ENCODE measurements at places on chromosomes 3 and 15.

DNA sequence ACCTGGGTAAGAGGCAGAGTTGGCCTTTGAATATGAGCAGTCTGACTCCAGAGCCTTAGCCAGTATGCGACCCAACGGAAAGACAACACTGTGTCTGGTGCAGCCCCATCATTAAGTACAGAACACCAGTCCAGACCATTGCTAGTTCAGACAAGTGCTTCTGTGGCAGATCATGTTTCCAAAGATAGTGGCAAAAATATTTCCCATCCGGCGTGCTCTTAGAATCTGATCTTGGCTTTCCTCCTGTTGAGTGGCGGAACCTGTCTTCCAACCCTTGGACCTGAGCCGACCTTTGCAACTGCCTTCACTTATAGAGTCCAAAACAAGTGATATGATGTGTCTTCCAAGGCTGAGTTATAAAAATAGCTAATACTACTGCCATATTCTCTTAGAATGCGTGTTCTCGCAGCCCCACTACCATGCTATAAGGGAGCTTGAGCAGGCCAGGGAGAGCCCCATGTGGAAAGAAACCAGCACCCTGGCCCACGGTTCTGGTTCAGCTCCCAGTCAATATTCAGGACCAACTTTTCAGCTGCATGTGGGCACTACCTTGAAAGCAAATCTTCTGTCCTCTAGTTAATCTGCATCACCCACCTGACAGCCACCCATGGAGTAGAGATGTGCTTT is 322.4 kb upstream of the SLCO3A1 start:
- DNase-seq: no peak

DNA sequence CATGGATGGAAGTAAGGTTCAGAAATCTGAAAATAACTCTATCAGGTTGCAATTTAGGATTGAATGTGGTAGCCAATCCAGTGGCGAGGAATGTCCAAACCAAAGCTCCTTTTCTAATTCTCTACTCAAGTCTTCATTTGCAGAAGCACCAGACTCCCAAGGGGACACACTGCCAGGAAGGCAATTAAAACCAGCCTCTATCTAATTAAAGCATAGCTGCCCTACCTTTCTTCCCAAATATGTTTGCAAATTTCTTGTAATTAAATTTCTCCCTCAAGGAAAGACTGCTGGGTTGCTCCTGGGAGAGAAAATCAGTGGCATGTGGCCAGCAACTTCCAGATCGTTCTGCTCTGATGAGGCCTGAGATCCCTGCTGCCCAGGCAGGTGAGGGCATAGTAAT is 153.4 kb upstream of the MCTP2 start:
- no peak for DNase-seq

- no peak for DNase-seq
Measured at GRCh38 chr3:61518590-61518989, 42.8 kb upstream of the PTPRG start.

DNA sequence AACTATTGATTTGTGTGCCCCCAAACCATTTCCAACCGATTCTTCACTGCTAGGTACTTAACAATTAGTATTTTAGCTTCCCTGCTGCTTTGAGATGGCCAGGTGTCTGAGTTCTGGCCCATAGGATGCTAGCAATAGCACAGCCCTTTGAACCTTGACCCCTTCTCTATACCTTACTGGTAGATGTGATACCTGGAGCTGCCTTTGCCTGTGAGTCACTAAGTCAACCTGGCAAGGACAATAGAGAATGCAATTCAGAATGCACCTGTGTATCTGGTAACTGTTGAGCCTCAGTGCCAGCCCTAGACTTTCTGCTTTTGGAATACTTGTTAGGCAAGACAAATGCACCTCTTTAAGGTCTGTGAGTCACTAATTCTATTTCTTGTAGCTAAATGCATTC is 467.4 kb downstream of the GRM7 start:
- no peak for DNase-seq

DNA sequence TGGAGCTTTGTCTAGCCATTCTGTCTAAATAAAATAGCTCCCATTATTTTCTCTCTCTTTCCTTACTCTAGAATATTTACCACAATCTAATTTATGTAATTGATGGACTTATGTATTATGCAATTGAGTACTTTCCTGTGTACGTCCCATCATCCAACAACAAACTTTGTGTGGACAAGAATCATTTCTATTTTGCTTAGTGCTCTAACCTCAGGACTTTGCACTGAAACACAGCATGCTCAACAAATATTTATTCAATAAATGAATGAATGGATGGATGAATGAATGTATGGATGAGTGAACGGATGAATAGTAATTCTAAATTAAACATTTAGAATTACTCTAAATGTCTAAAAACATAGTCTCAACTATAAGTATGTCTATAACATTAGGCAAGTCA is 115.2 kb upstream of the RORA start:
- DNase-seq: no peak

GRCh38 chr3:39414421-39414907 is 7.9 kb downstream of the RPSA start:
- no peak for DNase-seq

GRCh38 chr3:87810452-87811016 is 248.3 kb downstream of the CGGBP1 start:
- no peak for DNase-seq

- no peak for DNase-seq
Measured at GRCh38 chr3:98962951-98963350, 61.5 kb upstream of the DCBLD2 start.

GRCh38 chr15:51053571-51053970 is 41.1 kb downstream of the TNFAIP8L3 start:
- DNase-seq: no peak

GRCh38 chr15:70035051-70035718 is 62.5 kb downstream of the TLE3 start:
- no peak for DNase-seq

GRCh38 chr15:33099739-33100138 is 94.8 kb downstream of the FMN1 start:
- no peak for DNase-seq

DNA sequence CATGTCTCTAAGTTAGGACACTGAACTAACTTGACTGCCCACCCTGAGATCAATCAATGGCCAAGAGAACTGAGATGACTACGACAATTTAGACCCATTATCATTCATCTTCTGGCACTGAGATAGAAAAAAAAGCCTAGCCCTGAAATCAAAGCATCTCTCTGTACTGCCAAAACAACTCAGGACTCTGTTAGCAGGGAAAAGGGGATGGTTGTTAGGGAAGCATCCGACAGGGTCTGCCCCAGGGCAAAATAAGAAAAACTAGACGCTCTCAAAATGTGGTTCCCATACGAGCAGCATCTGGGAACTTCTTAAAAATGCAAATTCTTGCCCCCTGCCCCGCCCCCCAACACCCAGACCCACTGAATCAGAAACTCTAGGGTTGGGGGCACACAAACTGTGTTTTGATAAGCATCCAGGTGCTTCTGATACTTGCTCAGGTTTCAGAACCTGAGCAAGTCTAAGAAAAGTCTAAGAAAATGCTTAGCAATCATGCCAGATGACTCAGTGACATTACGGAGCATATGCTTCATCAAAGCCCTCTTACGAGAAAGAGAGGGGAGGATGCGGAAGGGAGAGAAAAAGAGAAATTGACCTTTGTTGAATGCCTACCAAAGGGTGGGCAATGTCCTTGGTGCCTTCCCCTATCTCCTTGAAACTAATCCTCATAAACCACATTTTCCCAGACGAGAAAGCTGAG is 172.8 kb upstream of the HES1 start:
- DNase-seq: no peak
